ENCODE measurements at places on chromosomes 5 and 9. TPM values are rescaled to one million over a fixed set of nuclear protein-coding genes. Genes with fewer than 3 reads are reported as not detected.

DNA sequence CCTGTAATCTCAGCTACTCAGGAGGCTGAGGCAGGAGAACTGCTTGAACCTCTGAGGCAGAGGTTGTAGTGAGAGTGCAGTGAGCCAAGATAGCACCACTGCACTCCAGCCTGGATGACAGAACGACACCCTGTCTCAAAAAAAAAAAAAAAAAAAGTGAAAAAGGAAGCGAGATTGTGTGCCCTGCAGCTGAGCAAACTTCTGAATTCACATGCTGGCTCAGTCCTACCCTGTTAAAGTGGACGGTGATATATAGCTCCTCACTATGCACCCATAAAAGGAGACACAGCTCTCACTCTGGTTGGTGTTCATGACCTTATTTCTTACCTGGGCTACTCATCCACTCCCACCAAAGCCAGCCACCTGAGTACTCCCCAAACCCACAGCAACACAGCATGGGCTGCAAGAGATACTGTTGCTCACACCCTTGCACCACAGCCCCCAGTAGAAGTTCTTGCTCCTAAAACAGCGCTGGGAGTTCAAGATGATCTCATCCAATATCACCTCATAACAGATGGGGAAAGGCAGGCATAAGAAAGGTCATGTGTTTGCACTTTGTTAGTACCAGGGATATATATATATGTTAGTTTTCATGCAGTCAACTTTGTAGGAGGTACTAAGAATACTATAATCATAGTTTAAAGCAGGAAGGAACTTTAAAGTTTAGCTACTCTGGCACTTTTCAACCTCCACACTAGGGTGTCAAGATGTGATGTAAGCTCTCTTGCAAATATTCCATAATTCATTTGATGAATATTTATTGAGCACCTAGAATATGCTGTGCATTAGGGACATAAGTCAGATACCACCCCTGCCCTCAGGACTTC lies 4.0 kb downstream of the TTLL11 start:
- H3K36me3 ChIP-seq: no peaks in the 10 kb centered on the region
- no peak overlapping the region for H3K4me3 ChIP-seq
- no peak overlapping the region for H3K27ac ChIP-seq
- no peak for DNase-seq
- H3K27me3 ChIP-seq: no peaks in the 10 kb centered on the region

DNA sequence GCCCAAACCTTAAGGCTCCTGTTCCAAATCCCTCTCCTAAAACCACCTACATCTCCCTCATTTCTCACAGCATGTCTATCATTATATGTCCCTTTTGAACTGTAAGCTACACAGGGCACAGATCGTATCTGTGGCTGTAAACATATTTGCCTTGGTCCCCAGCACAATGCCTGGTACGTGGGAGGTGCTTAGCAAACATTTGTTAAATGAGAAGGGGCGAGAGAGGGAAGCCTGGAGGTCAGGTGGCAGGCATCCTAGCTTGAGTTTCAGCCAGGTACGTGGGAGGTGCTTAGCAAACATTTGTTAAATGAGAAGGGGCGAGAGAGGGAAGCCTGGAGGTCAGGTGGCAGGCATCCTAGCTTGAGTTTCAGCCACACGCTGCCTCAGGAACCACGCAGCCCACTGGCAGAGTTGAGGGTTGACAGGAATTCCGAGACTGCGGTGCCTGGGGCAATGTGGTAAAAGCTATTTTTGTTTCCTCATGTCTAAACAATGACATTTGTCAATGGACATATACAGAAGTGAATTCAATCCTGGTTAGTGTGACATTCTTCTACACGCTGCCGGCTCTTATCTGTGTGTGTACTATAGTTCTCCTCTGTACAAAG lies 113.6 kb downstream of the EFNA5 start:
- no peak overlapping the region for H3K4me3 ChIP-seq
- no peaks in the 10 kb centered on the region for H3K4me1 ChIP-seq
- H3K36me3 ChIP-seq: no peaks in the 10 kb centered on the region
- DNase-seq: peak; percentile 71

DNA sequence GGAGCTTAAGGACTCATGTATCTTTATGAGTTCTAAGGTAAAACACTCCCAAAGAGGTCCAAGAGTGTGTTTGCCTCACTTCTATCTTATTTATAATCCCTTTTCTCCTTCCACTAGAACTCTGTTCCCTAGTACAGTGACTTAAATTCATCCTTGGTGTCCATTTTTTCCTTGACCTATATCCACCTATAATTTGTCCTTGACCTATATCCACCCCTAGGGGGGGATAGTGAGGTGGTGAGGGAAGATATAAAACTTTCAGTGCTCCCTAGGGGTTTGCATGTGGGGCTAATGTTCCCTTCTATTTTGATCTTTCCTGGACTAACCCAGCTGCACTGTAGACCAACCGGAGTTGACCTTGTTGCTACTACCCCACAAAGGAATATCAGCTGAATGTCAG lies 83.5 kb upstream of the GNAQ start:
- no peak overlapping the region for H3K4me3 ChIP-seq
- no peaks in the 10 kb centered on the region for H3K4me1 ChIP-seq
- H3K27ac ChIP-seq: no peak overlapping the region
- no peaks in the 10 kb centered on the region for H3K27me3 ChIP-seq

GRCh38 chr5:20554001-20554400 lies 566.0 kb upstream of the CDH18 start:
- H3K36me3 ChIP-seq: no peaks in the 10 kb centered on the region
- H3K4me1 ChIP-seq: no peaks in the 10 kb centered on the region
- H3K4me3 ChIP-seq: no peak overlapping the region
- H3K27ac ChIP-seq: no peak overlapping the region
- H3K27me3 ChIP-seq: no peaks in the 10 kb centered on the region

DNA sequence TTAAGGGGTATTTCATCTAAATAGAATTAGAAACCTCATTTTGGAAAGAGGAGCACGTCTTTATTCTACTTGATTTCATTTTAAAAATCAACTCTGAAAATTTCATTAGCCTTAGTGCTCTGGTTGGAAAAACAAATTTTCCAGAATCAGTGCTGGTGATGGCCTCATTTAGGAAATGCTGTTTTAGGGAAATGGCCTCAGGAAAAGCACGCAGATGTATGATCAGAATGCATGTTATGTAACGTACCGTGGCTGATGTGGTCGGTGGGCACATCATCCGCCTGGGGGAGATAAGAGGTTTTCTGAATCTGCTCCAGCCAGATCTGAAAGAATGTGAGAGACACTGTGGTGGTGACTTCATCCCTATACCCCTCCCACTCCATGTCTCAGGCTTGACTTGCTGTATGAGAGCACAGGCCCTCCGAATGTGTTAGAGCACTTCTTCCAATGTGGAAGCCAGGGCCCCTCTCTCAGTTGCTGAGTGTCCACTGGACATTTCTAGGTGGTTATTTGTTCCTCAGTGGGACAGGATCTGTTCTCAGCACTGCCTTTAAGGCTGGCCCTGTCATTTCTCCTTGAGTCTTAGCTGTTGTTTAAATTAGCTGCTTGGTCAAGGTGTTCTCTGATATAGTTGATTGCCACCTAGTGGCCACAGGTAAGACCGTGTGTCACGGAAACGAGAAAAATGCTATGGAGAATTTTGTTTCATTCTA lies 96.5 kb downstream of the ARHGAP26 start:
- peak; percentile 69 for DNase-seq
- no peak overlapping the region for H3K27ac ChIP-seq
- no peaks in the 10 kb centered on the region for H3K27me3 ChIP-seq
- H3K4me3 ChIP-seq: 0 out of 3 replicates have a peak overlapping the region, but pooled peaks have one; percentile 7
- H3K36me3 ChIP-seq: no peaks in the 10 kb centered on the region

GRCh38 chr5:4766101-4766500 lies 374.0 kb upstream of the ADAMTS16 start:
- H3K27me3 ChIP-seq: no peaks in the 10 kb centered on the region
- no peaks in the 10 kb centered on the region for H3K4me1 ChIP-seq
- no peak for DNase-seq
- H3K4me3 ChIP-seq: no peak overlapping the region
- no peaks in the 10 kb centered on the region for H3K36me3 ChIP-seq

Gene ANKRD18A
- total RNA-seq: 14.4 TPM

Measured in H9 (cell line).